ENCODE measurements at places on chromosomes 13 and 19.

GRCh38 chr19:29841209-29841558 lies 29.4 kb downstream of the CCNE1 start:
- no peak for DNase-seq

GRCh38 chr19:42601811-42602443 lies 7.2 kb upstream of the CEACAM8 start:
- no peak for DNase-seq

- no peak for DNase-seq
Measured at GRCh38 chr19:19162495-19162894, 7.6 kb downstream of the MEF2B start.

GRCh38 chr13:57409656-57410055 lies 221.9 kb upstream of the PCDH17 start:
- DNase-seq: no peak

DNA sequence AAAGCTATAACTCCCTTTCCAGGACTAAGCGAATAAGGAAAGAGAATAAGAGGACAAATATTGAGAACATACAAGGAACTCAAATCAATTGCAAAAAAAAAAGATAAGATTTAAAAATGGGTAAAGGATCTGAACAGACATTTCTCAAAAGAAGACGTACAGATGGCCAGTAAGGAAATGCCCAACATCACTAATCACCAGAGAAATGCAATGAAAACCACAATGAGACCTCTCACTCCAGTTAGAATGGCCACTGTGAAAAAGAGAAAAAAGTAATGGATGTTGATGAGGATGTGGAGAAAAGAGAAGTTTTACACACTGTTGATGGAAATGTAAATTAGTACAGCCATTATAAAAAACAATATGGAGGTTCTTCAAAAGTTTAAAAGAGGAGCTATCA lies 63.8 kb downstream of the VWA8 start:
- DNase-seq: no peak

GRCh38 chr13:41848435-41849255 lies 112.3 kb downstream of the VWA8 start:
- DNase-seq: no peak

DNA sequence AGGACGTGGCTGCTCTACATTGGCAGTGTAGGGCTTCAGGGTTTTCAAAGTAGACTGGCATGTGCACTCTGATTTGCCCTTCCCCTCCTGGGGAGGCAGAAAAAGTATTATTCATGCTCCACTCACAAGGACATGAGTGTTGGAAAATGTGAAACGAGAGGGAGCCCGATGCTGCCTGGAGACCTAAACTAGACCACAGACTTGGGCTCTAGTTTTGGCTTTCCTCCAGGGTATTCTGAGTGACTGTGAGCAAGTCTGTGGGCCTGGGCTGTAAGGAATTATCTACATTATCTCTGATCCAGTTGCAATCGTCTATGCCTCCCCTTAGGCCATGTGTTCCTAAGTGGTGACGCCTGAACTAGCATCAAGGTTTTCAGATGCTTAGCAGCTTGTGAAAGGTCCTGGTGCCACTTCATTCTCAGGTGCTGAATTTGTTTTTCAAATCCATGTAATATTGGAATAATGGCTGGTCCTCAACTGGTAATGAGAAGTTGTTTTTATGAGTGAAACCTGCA lies 55.0 kb downstream of the MRPL57 start:
- no peak for DNase-seq

GRCh38 chr19:32539240-32539916 lies 41.6 kb upstream of the PDCD5 start:
- DNase-seq: no peak

- no peak for DNase-seq
Measured at GRCh38 chr13:46894568-46894967, 2.3 kb downstream of the HTR2A start.

DNA sequence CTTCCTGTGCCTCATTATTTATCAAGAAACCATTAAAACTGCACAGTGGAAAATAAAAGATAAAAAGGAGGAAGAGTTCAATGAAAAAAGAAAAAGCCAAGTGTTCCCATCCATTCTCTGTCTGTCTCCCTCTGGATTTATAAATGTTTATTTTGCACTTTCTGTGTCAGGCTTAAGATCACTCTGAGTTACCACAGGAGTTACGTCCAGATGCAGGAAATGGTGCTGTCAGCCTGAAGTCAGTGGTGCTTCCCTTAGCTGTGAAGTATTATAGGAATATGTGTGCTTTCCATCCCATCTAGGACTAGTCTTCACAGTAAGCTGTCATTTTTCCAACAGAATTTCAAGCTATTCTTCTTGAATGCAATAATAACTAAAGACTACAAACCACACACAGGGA lies 420.2 kb downstream of the KCTD12 start:
- DNase-seq: no peak

GRCh38 chr19:49058562-49058961 lies 1.0 kb upstream of the CGB7 start:
- DNase-seq: no peak
